Stimulated activated CD8-positive, alpha-beta memory T cell treated with anti-CD3 and anti-CD28 coated beads, Interleukin-7, amount 100 ng/mL, for 24 hours (primary cell): ENCODE measurements at places on chromosomes 5 and 9.

DNA sequence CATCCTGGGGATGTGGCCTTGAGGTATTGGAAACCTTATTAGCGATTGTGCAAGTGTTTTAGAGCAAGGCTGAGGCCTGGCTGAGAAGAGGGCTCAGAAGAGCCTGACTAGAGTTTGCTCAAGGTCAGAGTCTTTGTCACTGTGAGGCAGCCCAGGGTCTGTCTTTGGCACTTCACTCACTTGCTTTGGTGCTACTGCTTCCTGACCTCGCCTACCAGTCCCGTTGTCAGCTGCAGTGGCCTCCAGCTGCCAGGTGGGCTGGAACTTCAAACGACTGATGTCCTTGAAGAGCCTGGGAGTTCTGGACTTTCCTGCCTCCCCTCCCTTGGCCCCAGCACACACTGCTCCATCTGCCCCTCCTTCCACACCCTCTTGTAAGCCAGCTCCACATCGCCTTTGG lies 228.0 kb downstream of the SNX18 start:
- DNase-seq = no peak

- DNase-seq = no peak
Measured at GRCh38 chr5:73793911-73794310, 167.9 kb downstream of the ARHGEF28 start.

- DNase-seq = no peak
Measured at GRCh38 chr9:37602817-37603216, 10.4 kb upstream of the TOMM5 start.

DNA sequence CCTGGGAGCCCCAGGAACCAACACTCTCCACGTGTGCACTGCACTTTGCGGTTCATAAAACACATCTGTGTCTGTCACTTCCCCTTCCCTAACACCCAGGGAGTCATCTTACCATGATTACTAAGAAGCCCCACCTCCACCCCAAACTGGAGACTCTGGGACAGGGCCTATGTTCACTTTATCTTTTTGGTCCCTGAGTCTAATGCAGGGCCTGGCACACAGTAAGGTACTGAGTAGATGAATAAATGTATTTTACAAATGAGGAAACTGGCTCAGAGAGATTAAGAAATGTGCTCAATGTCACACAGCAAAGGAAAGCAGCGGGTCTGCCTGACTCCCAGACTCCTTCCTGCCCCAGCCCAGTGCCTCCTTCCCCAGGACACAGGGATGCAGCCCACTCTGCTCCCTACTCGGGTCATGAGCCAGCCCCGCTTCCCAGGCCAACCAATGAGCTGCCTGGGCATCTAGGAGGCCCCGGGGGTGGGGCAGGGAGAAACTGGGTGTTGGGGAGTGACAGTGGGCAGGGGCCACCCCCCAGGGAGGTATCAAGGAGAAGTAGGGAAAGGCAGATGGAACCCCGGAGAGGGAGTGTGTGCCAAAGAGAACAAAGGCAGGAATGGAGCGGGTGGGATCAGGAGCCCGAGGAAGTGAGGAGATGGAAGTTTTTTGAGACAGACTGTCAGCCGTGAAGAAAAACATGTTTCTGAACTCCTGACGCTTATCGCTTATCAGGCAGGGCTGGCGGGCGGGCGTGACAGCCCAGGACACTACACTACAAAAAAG lies 30.5 kb downstream of the SHB start:
- no peak for DNase-seq

GRCh38 chr5:95445995-95446394 lies 54.8 kb downstream of the FAM81B start:
- DNase-seq = no peak

DNA sequence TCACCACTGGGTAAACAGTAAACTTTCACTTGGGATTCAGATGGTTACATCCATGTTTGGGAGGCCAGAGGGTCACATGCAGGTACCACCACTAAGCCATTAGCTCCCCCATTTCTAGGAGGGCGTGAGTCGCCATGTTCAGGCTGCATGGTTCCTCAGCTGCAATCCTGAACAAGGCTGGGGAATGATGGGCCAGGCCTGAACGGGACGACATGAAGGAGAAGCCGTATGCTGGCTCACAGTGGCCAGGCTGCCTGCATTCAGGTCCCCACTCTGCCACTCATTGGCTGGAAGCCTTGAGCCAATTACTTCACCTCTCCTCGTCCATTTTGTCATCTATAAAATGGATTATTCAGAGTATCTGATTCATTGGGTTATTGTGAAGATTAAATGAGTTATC lies 9.0 kb upstream of the FBP2 start:
- no peak for DNase-seq

DNA sequence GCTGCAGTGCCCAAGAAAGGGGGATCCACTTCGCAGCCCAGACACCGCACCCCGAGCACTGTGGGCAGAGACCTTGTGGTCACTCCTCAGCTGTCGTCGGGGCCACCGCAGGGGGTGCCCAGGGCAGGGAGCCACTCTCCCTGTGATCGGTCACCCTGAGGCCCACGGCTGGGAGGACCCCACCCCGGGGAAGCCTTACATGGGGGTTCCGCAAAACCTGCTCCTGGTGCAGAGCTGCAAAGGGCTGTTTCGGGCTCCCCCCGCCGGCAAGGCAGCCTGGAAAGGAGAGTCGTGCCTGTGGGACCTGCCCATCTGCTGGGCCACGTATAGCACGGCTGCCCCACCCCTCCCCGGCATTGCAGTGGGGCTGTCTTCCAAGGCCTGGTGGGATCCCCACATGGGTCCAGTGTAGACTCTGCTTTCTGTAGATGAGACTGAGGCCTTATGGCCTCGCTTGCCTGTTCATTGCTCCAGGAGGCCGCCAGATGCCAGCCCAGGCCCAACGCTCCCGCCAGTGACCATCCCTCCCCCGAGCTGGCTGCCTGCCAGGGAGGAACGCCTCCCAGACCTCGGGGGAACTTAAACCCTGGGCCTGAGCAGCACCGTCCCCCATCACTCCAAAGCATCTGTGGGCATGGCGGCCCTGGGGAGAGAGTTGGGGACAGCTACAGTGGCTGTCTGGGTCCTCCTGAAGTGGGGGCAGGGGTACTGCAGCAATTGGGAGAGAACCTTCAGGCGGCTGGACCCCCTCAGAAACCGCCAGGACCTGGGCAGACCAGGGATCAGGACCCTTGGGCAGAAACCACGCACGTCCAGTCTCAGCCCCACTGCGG lies 1.6 kb upstream of the DNLZ start:
- no peak for DNase-seq

DNA sequence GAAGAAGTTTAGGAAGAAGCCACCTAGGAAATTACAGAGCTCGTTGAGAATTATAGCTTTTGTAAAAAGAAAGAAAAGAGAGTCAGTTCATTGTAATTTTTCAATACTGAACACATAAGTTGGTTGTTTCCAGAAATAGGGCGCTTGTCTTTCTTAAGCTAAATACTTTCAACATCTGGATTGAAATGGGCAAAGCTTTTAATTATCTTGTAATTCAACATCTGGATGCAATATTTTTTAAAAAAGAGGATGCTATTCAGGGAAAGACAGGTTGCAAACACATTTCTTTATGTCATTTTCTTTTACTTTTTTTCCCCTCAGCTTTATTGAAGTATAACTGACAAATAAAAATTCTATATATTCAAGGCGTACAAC lies 100.7 kb upstream of the TRPC7 start:
- DNase-seq = no peak

DNA sequence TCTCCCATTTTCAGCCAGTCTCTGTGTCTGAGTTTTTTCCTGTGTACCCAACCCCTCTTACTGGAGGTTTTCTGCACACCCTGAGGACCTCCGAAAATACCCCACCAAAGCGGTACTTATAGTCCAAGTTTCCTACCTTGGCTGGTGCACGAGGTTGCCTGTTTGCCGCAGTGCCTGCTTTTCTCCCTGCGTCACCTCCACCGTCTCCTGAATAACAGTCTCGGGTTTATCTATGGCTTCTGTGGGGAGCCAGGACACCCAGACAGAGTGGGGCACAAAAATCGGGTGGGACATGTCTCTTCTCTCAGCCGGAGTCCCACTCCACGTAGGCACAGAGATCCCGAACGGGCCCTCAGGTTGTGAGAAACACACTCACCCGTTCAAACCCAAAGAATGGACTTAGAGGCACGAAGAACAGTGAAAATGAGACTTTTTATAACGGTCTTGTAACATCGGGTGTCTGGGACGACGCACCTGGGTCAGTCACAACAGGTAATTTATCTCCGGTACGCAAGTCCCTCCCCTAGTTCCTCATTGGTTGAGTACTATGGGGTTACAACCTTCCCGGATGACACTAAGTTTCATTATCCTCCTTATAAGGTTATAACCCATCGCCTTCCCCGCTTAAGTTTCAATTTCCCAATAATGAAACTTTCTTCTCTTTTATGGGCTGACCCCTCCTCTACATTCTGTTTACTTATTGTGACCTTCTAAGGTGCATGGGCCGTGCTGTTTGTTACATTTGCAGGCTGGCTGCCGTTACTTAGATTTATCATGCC lies 970.2 kb upstream of the COX7C start:
- DNase-seq = no peak

DNA sequence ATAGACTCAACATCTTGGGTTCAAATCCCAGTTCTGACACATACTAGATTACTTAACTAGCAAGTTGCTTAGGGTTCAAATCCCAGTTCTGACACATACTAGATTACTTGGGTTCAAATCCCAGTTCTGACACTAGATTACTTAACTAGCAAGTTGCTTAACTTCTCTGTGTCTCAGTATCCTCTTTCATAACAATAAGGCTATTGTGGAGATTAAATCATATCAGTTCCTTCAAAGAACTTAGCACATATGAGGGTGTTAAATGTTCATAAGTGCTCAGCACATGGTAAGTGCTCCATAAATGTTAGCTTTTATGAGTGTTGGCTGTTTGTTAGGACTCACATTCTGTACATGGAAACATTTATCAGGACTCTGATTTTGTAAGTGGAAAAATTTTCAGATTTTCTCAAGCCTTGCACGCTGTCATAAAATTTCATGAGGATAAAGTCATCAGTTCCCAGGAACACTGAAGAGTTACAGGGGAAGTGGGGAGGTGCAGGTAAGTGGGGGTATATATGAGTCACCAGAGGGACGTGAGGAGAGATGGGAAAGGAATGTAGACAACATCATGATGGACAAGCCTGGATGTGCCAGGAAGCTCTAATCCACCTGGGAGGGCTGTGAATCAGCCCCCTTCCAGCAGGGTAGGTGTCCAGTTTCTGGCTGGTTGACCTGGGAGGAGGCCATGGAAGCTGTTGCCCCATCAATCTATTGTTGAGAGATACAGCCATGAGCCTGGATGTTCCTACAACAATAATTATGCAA lies 532.2 kb upstream of the WWC1 start:
- no peak for DNase-seq

DNA sequence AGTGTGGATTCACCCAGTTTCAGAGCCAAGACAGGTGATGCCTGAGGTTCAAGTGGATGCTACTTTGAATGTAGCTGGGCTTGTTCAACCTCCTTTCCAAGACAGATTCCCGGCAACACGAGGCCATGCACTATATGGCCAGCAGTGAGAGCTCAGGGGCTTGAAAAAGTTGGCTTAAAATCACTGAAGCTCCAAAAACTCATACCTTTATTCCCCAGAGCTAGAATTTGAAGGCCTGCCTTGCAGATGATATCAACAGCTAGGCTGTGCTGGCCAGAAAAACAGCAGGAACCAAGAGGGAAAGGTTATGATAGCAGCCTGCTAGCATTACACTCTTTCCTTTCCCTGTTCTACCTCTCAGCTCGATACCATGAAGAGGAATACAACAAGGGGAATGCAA lies 120.2 kb upstream of the DAB2 start:
- DNase-seq = no peak

- DNase-seq = no peak
Measured at GRCh38 chr5:22496666-22497065, 356.5 kb downstream of the CDH12 start.

GRCh38 chr5:107557051-107557658 lies 113.6 kb downstream of the EFNA5 start:
- no peak for DNase-seq
